ENCODE measurements at places on chromosomes 12 and 14.

GRCh38 chr12:110937104-110937641 lies 16.8 kb upstream of the MYL2 start:
- peak; percentile 14 for DNase-seq

- DNase-seq, result no peak
Observed at GRCh38 chr12:52539083-52539820, 13.7 kb downstream of the KRT71 start.

- no peak for DNase-seq
Observed at GRCh38 chr14:92511453-92512238, 1.9 kb upstream of the RIN3 start.

GRCh38 chr14:69149461-69150244 lies 3.3 kb downstream of the DCAF5 start:
- DNase-seq, result no peak

- no peak for DNase-seq
Observed at GRCh38 chr12:116675339-116676107, 62.3 kb downstream of the SPRING1 start.

GRCh38 chr12:83261998-83262397 lies 575.3 kb downstream of the TMTC2 start:
- no peak for DNase-seq

Measured in stimulated activated CD8-positive, alpha-beta memory T cell treated with anti-CD3 and anti-CD28 coated beads, Interleukin-7, amount 100 ng/mL, for 24 hours (primary cell).